ENCODE measurements at places on chromosomes 4 and X.

GRCh38 chr4:149062997-149063396 is 620.8 kb upstream of the NR3C2 start:
- no peak for DNase-seq

- DNase-seq, result no peak
These were observed 44.4 kb downstream of the PCGF3 start for GRCh38 chr4:749698-750666.

GRCh38 chrX:68847172-68847571 is 18.4 kb downstream of the EFNB1 start:
- no peak for DNase-seq

DNA sequence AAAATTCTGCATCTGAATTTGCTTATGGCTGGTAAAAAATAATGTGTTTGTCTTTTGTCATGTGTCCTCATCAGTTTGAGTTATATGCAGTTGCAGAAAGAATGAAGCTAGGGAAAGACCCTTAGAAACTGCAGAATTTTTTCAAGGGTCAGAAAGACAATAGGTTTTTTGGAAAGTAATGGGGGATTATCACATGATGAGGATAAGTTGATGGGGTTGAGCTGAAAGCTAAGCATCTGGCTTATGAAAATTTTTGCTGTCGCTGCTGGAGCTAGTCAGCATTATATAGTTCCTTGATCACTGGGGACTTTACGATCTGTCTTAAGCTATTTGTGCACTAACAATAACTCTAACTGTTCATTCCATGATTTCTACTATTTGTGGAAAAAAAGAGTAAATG is 331.7 kb downstream of the PPARGC1A start:
- no peak for DNase-seq

DNA sequence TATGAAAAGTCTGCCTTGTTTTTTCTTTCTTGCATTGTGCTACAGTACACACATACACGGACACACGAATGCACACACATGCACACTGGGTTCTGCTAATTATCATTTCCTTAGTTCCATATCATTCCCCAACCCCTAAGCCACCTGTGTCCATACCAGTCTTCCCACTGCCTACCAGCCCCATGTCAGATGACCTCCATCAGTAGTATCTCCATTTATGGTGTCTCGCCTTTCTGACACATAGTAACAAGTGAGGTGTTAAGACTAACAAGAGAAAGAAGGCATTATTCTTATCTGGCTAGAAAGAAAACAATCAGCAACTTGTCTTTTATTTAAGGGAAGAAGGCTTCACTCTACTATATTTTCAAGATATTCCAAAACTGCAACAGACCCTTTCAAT is 67.1 kb downstream of the SNCA start:
- DNase-seq, result no peak

DNA sequence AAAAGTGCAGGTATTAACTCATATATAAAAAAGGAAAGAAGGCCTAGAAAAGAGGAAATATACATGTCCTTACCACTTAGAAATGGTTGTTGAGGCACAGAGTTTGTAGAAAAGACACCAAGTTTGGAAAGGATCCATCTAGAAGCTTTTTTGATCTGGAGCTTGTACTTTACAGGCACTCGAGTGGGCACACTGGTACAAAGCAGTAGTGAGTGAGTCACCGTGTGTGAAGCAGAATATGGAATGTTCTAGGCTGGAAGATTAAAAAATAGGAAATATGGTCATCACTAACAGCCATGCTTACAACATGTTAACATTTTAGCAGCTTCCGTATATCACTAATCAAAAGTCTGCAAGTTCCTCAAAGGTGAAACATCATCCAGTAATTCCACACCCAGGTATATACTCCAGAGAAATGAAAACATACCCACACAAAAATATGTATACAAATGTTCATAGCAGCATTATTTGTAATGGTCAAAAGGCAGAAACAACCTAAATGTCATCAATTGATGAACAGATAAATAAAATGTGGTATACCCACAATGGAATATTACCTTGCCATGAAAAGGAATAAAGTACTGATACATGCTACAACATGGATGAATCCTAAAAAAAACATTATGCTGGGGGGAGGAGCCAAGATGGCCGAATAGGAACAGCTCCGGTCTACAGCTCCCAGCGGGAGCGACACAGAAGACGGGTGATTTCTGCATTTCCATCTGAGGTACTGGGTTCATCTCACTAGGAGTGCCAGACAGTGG is 69.5 kb downstream of the FRYL start:
- no peak for DNase-seq

GRCh38 chr4:87838205-87838604 is 5.4 kb downstream of the MEPE start:
- DNase-seq, result no peak

- no peak for DNase-seq
These were observed 15.8 kb upstream of the RGS12 start for GRCh38 chr4:3276986-3277385.

DNA sequence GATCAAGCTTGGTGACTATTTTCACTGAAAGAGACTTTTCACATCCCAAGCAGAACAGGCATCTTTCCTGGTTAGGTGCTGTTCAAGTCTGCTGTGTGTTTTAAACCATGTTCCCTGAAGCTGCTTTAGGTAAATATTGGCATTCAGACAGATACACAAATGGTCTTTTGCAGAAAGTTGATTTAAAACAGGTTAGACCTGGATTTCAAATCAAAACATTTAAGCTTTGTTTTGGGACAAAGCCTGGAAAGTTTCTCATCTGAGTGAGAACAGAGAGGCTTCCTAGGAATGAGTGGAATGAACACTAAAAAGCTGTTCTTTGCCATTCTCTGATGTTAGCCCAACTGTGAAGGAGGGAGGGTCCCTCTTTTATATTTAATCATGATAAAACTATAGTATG is 10.1 kb downstream of the ANXA3 start:
- DNase-seq, result no peak

GRCh38 chrX:6832619-6833018 is 297.7 kb upstream of the VCX3A start:
- DNase-seq, result no peak

DNA sequence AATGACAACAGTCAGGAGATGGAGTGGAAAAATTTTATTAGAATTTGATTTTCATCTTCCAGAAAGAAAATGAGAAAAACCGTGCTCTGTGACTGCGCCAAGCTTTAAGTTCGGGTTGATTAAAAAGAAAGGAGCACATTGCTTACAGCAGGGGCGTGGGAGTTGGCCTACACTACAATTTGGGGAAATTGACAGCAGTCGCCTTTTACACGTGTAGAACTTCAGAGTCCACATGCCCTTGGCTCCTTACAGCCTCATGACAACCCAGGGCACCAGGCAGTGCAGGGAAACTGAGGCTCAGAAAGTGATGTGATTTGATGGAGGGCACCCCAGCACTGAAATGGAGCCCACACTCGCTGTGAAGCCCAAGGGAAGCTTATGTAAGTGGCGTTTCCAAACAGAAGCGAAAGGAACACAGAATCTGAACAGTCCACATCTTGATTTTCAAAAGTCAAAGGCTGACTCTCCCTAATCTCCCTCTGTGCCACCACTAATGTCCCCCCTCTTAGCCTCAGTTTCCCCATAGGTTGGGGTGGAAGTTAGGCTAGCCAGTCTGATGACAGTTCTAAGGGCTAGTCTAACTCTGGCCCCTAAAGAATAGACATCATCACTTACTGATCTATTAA is 5.5 kb downstream of the PPP2R2C start:
- no peak for DNase-seq

- no peak for DNase-seq
These were observed 5.6 kb upstream of the AMOT start for GRCh38 chrX:112846187-112846586.

DNA sequence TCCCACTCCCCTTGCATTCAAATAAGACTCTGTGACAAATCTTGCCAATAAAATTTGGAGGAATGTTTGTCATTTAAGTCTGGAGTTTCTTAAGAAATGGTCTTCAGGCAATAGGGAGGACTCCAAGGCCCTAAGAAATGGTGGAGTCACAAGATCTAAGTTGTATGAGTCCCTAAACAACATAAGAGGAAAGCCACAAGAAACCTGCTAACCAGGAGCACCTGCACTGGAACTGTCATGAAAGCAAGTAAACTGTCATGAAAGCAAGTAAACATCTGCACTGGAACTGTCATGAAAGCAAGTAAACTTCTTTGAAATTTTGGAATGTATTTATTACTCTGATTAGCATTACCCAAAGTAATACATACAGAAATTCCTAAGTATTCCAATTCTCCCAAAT is 3.5 kb downstream of the CNOT6L start:
- no peak for DNase-seq

GRCh38 chr4:98688411-98689290 is 30.2 kb upstream of the TSPAN5 start:
- DNase-seq, result no peak

- no peak for DNase-seq
These were observed at the start of gene SPP1 for GRCh38 chr4:87975466-87975865. SPP1 (plus strand) TSS chr4:87975714; CDS start chr4:87976896, 1,182 bp downstream.

DNA sequence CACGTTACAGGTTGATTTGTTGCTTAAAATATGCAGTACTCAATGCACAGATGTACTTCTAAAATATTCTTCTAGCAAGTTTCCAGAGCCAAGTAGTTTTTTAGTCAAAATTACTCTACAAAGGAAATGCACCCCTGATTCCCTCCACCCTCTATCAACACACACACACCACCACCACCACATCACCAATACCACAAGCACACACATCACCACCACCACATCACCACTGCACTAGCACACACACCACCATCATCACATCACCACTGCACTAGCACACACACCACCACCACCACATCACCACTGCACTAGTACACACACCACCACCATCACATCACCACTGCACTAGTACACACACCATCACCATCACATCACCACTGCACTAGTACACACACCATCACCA is 105.2 kb upstream of the FRG1 start:
- DNase-seq, result no peak

DNA sequence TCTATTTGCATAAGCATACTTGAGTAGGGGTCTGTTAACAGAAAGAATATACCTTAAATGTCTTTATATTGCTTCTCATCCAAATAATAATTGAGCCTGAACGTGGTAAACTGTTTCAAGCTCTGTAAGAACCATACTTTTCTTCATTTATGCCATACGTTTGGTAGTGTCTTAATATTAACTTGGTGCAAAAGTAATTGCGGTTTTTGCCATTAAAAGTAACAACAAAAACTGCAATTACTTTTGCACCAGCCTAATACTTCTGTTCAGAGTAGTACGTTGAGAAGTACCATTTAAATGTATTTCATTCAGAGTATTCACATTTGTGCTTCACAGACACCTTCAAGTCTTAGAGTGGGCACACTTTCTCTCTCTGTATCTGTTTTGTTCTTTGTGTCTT is 60.5 kb downstream of the DDIT4L start:
- DNase-seq, result no peak

DNA sequence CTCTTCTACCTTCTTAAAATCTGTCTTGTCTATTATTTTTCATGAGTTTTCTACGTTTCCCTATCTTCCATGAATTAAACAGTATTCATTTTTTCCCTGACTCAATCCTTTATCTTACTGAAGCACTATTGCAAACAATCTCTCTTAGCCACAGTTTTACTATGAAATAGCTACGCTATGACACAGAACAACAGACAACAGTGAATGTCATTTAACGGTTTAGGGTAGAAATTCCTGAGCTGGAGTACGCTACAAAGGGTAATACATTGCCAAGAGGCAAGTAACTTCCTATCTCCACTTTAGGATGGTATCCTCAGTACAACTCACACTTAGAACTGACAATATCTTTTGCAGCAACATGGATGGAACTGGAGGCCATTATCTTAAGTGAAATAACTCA is 552.6 kb downstream of the INPP4B start:
- DNase-seq, result no peak

- no peak for DNase-seq
These were observed 34.2 kb downstream of the OCRL start for GRCh38 chrX:129574214-129574613.

DNA sequence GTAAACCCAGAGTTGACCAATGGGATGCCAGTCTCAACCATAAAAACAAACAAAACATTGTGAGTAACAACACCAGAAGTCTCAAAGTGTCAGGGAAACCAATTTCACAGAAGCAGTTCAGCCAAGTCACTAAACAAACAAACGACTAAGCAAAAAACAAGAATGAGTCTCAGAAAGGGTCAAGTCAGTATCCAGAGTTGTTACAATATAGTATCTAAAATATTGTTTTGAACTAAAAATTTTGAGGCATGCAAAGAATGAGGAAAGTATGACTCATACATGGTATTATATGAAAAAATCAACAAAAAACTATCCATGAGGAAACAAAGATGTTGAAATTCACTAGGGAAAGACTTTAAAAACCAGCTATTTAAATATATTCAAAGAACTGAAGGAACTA is 70.6 kb downstream of the AR start:
- DNase-seq, result no peak

DNA sequence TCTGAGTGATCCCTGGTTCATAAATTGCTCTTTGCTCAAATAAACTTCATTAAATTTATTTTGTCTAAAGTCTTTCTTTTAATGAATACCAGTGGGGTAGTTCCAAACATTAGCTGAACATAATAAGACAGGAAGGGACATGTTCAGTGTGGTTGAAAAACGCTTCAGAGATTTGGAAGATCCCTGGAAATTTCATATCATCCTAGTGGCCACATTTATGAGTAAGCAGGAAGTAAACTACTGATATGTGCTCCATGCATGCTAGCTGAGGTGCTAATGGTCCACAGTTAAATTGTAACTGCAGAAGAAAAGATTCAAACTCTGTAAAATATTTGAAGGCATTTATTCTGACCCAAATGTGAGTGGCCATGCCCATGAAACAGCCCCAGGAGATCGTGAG is 1328.7 kb downstream of the ADGRL3 start:
- DNase-seq, result no peak

GRCh38 chrX:1263600-1263999 is 5.0 kb upstream of the CSF2RA start:
- no peak for DNase-seq

DNA sequence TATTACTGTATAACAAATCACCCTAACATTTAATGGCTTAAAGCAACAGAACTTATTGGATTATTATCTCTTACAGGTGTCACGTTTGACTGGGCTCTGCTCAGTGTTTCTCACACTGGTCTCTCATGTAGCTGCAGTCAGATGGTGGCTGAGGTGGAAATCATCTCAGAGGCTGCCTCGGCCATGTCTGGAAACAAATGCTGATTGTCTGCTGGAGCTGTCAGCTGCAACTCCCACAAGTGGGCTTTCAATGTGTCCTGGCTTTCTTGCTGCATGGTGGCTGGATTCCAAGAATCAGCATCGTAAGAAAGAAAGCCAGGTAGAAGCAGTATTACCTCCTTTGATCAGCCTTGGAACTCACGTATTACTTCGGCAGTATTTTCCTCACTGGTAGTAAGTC is 277.6 kb downstream of the SPANXN1 start:
- no peak for DNase-seq

GRCh38 chr4:7899184-7899869 is 40.3 kb downstream of the AFAP1 start:
- DNase-seq, result no peak

- no peak for DNase-seq
These were observed 30.1 kb downstream of the GABRB1 start for GRCh38 chr4:47061435-47061834.

- DNase-seq, result no peak
These were observed 19.7 kb upstream of the GPR78 start for GRCh38 chr4:8560265-8561047.

Measured in effector memory CD4-positive, alpha-beta T cell (primary cell).